Endothelial cell of umbilical vein (primary cell): ENCODE measurements at places on chromosomes 2 and 18. TPM values are rescaled to one million over a fixed set of nuclear protein-coding genes. Genes with fewer than 3 reads are reported as not detected.

Gene DTNA
- total RNA-seq, result 15.3 and 16.8 TPM in 2 replicates

Gene PLGLB1
- 0.75 and 1.8 TPM in 2 replicates for total RNA-seq

Gene MC5R
- not detected in 2 replicates for total RNA-seq

Gene FAM110C
- not detected in 2 replicates for total RNA-seq

Gene CXCR1
- not detected in 2 replicates for total RNA-seq

Gene CYP27A1
- 12.6 and 15.1 TPM in 2 replicates for total RNA-seq

Gene CPLX4
- total RNA-seq, result not detected in 2 replicates

Gene ASXL3
- total RNA-seq, result 0.27 and 1.7 TPM in 2 replicates

Gene ARHGEF4
- total RNA-seq, result not detected in 2 replicates

Gene GCG
- not detected in 2 replicates for total RNA-seq

Gene HES6
- total RNA-seq, result 5.1 and 5.4 TPM in 2 replicates

DNA sequence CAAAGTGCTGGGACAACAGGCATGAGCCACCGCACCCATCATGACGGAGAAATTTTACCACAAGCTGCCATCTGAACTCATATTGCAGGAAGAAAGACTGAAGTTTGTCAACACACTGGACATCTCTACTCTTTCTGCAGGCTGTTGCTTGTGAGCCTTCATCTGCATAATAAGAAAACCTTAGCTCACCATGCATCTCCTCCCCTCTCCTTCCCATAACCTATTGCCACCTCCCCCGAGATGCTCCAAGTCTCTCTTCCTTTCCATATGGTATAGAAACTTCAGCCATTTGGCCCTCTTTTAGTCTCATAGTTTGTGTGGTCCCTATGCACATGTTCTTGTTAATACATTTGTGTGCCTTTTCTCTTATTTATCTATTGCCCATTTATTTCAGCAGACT is 19.1 kb upstream of the C2orf72 start:
- DNase-seq, result no peak

GRCh38 chr2:168365094-168365621 is 90.9 kb upstream of the CERS6 start:
- DNase-seq, result no peak

DNA sequence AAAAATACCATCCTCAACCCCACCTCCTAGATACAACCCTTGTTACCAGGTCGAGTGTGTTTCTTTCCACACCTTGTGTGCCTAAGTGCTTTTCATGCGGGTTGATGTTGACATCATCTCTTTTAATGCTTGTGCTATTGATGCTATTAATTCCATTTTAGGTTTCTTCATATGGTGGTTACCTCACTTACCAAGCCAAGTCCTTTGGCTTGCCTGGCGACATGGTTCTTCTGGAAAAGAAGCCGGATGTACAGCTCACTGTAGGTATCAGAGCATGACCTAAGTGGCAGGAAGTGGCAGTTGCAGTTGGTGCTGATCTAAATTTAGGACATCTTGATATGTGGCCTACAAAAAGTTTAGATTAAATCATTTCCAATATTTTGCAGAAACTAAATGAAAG is 149.9 kb upstream of the TTC39C start:
- DNase-seq, result no peak

DNA sequence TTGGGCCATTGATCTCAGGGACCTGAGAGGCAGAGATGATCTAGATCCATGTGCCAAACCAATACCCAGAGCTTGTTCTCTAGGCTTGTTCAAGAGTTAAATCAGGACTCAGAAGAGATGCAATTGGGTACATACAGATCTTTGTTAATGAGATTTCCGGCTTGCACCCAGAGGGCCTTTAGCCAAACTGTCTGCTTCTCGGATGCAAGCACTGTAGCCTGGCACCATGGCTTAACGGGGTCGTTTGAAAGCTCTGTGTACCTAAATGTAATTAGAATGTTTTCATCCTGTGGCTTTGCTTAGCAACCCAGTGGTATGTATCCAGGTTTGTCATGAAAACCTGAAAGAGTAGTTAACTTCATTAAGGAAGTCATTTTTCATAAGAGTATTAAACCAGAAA is 94.2 kb downstream of the TPGS2 start:
- no peak for DNase-seq

DNA sequence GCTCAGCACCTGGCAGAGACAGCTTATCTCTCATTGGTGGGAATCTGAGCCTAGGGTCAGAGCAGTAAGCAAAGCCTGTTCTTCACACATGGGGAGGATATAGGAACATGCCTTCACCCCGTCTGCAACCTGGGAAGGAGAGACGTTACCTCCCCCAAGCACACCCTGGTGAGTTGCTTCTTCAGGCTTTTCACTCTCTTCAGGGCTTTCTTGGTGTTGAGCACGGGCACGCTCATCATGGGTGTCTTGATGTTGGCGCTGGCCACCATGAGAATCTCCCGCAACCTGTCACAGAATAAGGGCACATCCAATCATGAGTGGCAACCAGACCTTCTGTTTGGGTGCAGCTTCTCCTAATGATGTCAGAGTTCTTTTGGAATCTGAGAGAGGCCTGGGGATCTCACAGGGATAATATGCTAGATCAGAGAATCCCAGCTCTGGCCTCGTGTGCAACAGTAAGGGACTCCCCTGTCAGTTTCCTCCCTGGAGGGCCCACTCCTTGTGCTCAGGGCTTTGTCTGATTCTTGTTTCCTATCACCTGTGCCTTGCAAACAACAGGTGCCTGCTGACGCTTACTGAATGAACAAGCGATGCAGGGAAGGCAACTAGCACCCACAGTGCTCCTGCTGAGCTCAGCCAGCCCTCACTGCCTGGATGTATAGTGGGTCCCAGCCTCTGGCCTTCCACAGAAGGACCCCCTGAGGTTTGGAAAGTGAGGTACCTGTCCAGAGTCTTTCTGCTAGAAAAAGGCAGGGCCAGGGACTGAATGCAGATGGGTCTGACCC is 66.3 kb downstream of the POLR1A start:
- DNase-seq, result no peak

- no peak for DNase-seq
Observed at GRCh38 chr2:225793736-225794550, 394.4 kb downstream of the NYAP2 start.

DNA sequence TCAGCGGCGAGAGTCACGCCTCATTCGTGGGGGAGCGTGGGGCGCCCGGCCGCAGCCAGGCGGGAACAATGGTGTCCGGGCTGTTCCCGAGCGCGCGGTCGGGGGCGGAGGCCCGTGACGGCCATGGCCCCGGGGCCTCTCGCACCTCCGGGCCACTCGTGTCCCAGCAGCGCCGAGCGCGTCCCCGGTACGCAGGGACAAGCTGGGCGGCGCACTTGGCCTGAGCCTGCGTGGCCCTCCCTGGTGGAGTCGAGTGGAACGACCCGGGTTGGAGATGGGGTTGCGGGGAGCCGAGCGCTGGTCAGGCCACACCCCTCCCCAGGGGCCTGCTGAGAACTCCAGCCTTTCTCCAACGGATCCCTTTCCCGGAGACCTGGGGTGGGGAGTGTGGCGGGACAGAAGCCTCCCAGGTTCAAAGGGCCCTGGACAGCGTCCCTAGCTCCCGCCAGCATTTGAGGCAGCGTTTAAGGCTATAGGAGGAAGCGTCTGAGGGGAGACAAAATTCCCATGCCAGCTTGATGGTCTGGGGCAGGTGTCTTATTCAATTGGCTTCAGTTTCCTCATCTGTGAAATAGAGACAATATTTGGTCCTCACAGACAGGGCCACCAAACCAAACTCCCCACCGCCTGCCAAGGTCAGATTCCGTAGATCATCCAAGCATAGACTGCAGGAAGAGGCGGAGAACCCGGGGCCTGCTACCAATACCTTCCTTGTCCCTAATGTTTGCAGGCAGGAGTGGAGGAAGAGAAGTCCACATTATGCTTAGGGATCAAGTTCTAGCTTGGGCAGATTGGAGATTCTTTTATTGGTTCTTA is 553 bp downstream of the CNDP2 start:
- DNase-seq, result no peak

DNA sequence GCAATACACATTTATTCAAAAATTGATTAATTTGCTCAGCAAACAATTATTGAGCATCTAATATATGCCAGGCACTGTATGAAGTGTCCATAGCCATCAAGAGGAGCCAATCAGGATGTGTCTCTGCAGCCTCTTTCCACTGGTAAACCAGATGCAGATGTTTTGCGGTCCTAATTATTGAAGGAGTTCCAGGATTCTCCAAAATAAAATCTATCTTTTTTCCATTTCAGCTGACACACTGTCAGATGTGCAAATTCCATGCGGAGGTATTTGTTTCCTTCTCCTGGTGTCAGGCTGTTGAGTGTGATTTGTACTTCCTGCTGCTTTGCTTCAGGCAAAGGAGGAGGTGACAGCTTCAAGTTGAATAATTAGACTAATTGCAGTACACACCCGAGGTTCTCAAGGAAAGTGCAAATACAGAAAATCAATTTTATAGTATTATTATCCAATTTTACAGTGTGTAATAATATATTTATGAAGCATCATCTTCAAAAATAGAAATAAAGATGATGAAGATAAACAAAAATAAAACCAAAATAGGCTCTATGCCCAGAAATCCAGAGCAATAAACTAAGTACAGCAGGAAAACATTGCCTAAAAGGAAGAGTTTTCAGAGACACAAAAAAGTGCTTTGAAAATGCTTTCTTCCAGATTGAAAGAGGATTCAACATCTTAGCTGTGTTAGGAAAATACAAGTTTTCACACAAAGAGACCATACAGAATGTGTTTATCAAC is 1352.9 kb upstream of the CHAC2 start:
- no peak for DNase-seq

DNA sequence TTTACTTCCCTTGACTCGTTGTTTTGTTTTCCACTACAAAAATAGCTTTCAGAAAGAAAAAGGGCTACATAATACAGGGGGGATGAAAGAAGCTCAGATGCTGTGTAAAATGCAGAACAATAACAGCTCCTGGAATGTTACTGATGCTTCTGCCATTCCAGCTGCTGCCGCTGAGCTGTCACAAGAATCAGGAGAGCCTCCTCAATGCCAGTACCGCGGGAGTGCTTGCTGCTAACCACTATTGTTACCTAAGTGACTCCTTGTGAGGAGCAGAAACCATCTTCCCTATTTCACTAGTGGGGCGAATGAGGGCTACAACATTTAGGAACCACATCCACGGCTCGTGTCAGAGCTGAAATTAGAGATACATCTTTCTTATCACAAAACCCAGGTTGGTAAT is 384.8 kb downstream of the GALR1 start:
- DNase-seq, result no peak

- DNase-seq, result no peak
Observed at GRCh38 chr2:24509840-24510239, 18.8 kb downstream of the NCOA1 start.

- DNase-seq, result peak; percentile 48
Observed at GRCh38 chr2:178419123-178419522, 31.9 kb downstream of the PRKRA start.

DNA sequence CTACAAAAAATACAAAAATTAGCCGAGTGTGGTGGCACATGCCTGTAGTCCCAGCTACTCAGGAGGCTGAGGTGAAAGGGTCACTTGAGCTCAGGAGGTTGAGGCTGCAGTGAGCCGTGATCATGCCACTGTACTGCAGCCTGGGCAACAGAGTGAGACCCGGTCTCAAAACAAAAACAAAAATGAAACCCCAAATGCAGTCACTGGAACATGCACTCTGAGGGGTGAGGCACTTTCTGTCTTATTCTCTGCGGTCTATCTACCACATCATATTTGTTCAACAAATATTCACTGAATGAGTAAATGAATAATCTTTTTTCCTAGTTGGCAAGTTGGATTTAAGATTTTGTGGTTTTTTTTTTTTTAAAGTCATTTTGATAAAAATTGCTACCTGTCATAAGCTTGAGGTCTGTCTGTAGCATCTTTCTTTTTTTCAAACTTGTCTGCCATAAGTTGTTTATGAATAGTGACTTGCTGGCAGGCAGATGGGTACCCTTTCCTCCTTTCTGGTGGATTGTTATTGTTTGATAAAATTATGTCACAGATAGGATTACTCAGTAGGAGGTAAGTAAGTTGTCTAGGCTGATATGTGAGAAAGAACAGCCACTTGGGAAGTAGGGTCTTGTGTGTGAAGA is 11.8 kb downstream of the CHRNA1 start:
- no peak for DNase-seq

DNA sequence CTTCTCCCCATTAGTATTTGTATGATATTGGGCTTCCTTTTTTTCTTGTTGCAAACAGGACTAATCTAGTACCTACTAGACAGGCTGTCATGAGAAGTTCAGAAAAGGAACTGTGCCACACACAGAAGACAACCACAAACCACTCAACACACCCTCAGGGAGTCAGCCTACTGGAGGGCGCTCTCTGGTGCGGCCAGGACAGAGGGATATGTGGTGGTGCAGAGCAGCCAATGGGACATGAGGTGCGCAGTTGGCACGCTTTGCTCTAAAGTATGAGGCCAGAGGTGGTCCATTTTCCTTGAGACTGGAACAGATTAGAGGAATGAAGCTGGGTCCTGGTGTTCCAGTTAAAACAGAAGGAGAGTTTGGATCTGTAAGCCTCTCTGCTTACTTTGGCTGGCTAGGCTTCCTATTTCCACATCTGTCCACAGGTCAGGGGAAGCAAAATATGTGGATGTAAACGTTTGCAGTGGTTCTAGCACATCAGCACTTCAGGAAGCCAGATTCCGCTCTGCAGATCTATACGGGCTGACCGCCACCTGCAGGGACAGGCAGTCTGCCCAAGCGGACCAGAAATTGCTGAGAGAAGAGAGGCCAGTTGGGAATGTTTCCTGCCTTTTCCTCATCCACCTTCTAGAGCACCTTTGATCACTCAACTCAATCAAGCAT is 114.1 kb downstream of the GFPT1 start:
- peak; percentile 35 for DNase-seq

- DNase-seq, result no peak
Observed at GRCh38 chr2:163610817-163611556, 124.8 kb downstream of the FIGN start.

DNA sequence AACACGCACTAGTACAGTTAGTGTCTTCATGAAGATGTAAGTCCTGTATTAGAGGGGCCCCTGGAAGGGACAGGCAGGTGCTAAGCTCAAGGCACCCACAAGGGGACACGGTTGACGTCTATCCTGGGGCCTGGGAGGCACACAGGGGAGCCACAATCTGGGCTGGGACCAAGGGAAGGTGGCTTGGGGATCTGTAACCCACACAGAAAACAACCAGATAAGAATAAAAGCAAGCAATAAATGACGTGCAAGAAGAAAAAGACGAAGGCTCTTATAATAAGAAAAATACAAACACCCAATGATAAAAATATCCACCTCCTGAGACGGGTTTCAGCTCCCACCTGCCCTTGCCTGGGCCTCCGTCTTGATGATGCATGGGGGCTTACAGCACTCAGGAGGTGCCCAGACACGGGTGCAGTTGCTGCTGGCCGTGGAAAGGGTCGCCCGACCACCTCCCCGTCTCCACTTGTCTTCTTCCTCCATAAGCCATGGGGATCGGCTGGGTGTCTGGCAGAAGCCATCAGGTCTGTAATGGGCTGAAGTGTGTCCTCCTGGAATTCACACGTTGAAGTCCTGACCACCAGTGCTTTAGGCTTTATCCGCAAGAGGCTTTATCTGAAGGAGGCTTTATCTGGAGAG is 73.9 kb downstream of the TWIST2 start:
- no peak for DNase-seq

GRCh38 chr2:133422931-133423351 is 145.3 kb downstream of the NCKAP5 start:
- DNase-seq, result no peak

GRCh38 chr18:47254341-47254939 is 3.0 kb upstream of the SKOR2 start:
- DNase-seq, result peak; percentile 28
